ENCODE measurements at places on chromosomes 1 and 21. TPM values are rescaled to one million over a fixed set of nuclear protein-coding genes. Genes with fewer than 3 reads are reported as not detected.

DNA sequence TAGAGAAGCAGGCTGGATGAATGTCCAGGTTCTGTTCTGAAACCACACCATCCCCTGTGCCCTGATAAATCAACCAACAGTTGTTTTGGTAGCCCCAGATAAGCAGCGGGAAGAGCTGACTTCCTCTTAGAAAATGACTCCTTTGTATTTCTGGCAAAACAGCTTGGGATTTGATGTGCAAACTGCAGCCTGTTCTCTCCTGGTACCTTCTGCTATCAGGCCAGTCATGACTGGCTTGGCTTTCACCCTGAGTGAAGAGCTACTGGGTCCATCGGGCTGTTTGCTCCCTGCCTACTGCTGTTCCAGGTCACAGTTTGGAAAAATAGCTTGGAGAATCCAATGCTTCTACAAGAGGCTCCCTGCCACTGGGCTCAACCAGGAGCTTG, 116.8 kb downstream of the DTL start:
- no peak for DNase-seq

FCER1A gene
- not detected for total RNA-seq

C2CD4D gene
- total RNA-seq, result not detected

A3GALT2 gene
- total RNA-seq, result not detected

ZNF593OS gene
- total RNA-seq, result not detected

PCAT6 gene
- total RNA-seq, result not detected
